ENCODE measurements at places on chromosomes 2 and 18. TPM values are rescaled to one million over a fixed set of nuclear protein-coding genes. Genes with fewer than 3 reads are reported as not detected.

- no peak for DNase-seq
Observed at GRCh38 chr2:148508878-148509287, 135.7 kb upstream of the EPC2 start.

GRCh38 chr2:20575414-20575813 is 75.5 kb downstream of the HS1BP3 start:
- DNase-seq: no peak

GRCh38 chr2:15844211-15844801 is 96.0 kb upstream of the MYCN start:
- DNase-seq: no peak

DNA sequence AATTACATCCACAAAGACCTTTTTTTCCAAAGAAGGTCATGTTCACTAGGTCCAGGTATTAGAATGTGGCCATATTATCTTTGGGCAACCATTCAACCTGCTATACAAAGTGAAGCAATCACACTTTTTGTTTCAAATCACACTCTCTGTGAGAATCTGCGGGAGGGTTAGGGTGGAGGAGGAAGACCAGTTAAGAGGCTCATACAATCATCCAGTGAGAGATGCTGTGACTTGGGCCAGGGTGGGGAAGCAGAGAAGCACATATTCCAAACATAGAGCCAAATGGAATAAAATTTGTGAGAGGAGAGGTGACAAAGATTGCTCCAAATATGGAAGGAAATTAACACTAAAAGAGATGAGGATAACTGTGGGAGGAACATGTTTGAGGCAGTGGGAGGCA is 351.6 kb downstream of the CYRIA start:
- DNase-seq: no peak

DNA sequence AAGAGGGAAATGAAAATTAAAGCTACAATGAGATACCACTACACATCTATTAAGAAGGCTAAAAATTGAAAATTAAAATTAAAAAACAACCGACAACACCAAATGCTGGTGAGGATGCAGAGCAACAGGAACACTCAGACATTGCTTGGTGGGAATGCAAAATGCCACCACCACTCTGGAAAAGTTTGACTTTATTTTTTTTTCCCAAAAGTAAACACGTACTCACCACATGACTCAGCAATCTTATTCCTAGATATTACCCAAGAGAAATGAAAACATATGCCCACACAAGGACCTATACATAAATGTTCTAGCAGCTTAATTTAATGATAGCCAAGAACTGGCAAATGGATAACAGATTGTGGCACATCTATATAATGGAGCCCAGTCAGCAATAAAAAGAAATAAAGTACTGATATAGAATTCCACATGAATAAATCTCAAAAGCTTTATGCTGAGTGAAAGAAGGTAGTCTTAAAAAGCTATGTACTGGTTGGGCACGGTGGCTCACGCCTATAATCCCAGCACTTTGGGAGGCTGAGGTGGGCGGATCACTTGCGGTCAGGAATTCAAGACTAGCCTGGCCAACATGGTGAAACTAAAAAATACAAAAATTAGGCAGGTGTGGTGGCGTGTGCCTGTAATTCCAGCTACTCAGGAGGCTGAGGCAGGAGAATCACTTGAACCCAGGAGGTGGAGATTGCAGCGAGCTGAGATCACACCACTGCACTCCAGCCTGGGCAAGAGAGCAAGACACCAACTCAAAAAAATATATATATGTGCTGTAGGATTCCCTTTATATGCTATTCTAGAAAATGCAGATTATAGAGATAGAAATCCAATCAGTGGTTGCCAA is 4.2 kb upstream of the PROC start:
- DNase-seq: no peak

- no peak for DNase-seq
Observed at GRCh38 chr2:11899264-11899818, 152.9 kb downstream of the LPIN1 start.

GRCh38 chr18:44626807-44627206 is 53.9 kb upstream of the SETBP1 start:
- no peak for DNase-seq

- DNase-seq: no peak
Observed at GRCh38 chr18:77218642-77219041, 31.0 kb upstream of the GALR1 start.

DNA sequence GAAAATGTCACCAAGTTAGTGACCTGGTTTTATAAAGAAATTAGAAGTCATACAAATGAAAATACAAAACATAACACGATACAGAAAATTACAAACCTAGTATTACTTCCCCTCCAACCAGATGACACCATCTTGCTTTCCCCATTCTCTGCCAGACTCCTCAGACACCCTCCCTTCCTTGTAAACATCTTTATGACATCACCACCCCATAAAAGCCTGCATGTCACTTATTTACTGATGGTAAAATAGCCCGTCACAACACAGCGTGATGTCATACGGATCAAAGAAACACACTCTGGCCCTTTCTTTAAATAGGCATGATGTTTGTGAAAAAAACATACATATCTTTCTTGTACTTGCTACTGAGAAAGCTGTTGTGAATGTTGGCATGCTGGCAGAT is 254.8 kb upstream of the SOX11 start:
- no peak for DNase-seq

- DNase-seq: no peak
Observed at GRCh38 chr2:118925476-118925875, 16.5 kb upstream of the MARCO start.

DNA sequence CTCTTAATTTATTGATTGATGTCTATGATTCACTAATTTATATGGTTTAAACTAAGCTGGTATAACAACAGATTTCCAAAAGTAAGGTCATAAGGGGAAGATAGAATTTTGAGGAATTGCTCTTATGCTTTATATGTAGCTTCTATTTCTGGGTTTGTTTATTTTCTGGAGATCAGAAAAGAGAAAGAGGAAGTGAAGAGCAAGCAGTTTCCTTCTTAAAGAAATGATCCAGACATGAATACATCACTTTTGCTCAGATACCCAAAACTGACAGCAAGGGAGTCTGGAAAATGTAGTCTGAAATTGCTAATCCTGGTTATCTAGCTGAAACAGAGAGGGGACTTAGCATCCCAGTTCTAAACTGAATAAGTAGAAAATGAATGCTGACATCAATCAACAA is 912.5 kb upstream of the CRIM1 start:
- no peak for DNase-seq

GRCh38 chr2:178877874-178878273 is 70.7 kb upstream of the TTN start:
- no peak for DNase-seq

GRCh38 chr18:8348051-8348720 is 261.1 kb upstream of the RAB12 start:
- no peak for DNase-seq

- DNase-seq: no peak
Observed at GRCh38 chr2:56337342-56337741, 153.6 kb downstream of the CCDC85A start.

GRCh38 chr2:198309673-198310280 is 505.4 kb downstream of the PLCL1 start:
- no peak for DNase-seq

- DNase-seq: no peak
Observed at GRCh38 chr2:119249855-119250717, 26.5 kb downstream of the STEAP3 start.

The CD28 gene
- 159 TPM for total RNA-seq

The DCC gene
- not detected for total RNA-seq

GRCh38 chr2:233250985-233251305 is 528 bp upstream of the ATG16L1 start:
- no peak for DNase-seq

DNA sequence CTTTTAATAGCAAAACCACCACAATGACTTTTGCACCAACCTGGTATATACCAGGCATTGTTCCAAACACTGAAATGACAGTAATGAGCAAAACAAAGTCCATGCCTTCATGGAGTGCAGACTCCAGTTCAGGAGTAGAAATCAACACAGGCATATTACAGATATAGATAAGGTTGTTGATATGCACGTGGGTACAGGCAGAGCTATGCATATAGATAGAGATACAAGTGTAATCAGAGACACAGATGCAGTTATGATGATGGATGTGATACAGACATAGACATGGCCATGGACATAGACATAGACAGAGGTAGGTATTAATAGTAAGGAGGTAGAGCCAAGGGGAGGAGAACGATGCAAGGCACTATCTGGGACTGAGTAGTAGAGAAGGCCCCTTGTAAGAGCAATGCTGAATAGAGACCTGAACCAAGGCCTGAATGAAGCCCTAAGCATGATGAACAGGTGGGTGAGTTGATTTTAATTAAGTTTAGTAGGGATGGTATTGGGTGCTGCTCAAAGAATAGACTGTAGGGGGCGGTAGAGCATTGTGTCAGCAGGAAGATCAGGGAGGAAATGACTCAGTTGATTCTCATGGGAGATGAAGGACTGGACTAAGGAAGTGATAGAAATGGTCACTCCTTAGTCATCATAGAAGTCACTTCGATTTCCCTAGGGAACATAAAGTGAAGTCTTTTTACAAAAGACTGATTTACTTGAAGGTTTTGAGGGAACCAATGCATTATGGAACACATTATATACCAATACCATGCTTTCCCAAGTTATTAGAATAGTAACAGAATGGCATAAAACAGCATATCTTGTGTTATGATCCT is 39.4 kb downstream of the CMPK2 start:
- peak; percentile 68 for DNase-seq

GRCh38 chr18:6811816-6812215 is 82.3 kb downstream of the ARHGAP28 start:
- DNase-seq: no peak

DNA sequence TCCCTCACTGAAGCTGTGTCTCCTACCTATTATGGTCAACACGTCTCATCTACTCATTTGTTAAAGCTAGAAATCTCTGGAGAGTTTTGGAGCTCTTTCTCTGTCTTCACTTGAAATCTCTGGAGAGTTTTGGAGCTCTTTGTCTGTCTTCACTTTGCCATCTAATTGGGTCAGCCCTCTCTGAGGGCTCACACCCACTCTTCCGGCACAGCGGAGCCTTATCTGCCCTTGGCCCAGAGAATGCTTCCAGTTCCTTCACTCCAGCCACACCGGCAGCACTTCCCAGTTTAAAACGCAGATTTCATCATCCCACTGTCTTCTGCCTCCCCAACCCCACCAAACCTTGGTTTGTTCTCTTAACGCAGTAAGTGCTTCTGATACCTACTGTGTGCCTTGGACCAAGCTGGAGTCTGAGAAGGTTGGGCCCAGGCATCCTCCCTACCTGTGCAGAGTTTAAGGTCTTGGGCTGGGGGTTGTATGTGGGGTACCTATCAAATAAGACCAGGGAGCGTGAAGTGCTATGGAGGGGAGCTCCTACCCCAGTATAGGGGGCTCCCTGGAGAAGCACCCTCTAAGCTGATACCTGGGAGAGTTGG is 5.0 kb downstream of the HPCAL1 start:
- no peak for DNase-seq

Data from activated naive CD4-positive, alpha-beta T cell treated with anti-CD3 and anti-CD28 coated beads, Interleukin-2, amount 50 U/mL, for 72 hours (primary cell).